ENCODE measurements at places on chromosomes 2 and 18.
A peak's percentile ranks its signal among the peaks of the same experiment; 100 is the strongest.

DNA sequence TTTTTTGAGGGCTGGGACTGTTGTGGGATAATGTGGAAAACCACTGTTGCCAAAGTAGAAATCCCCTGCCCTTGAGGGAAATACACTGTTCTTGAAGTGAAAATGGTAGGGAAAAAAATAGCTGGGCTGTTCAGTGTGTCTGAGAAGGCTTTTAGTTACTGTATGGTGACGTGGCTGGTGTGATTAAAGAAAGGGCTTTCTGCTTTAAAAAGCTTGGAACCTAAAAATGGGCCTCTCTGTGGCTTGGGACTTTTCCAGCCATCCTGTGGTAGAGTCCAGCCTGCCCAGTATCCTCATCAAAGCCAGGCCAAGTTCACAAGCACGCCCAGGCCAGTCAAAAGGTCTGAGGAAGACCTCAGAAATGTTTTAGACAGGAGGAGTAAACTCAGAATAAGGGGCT lies 6.8 kb downstream of the MGAT5 start:
- peak; percentile 82 for DNase-seq

DNA sequence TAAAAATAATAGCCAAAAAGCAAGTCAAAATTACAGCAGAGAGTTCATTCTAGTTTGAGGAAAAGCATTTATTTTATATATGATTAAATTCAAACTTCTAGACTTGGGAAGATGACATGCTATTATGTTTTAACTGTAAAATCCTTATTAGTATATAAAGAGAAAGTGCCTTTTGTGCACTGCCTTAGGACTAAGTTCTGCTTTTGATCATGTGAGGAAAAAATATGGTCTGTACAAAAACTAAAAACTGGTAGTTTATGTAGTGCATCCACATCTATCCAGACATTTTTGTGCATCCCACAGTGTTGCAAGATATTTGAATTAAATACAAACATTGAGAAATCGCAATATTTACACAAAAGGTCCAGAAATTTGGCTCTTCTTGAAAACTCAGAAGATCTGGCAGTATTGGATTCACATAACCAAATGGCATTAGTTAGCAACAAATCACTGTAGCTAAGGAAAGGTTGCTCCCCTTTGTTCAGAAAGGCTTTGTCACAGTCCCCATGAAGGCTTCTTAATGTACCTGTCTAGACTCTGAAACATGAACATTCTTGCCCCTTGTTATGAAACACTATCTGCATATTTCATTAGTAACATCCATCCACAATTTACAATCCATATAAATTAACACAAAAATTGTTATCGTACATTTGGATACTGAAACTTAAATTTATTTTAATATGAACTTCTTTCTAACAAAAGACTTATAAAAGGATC lies 2.2 kb downstream of the MMADHC start:
- no peak for DNase-seq

GRCh38 chr18:55346961-55347740 lies 240.8 kb downstream of the TCF4 start:
- DNase-seq, result no peak

DNA sequence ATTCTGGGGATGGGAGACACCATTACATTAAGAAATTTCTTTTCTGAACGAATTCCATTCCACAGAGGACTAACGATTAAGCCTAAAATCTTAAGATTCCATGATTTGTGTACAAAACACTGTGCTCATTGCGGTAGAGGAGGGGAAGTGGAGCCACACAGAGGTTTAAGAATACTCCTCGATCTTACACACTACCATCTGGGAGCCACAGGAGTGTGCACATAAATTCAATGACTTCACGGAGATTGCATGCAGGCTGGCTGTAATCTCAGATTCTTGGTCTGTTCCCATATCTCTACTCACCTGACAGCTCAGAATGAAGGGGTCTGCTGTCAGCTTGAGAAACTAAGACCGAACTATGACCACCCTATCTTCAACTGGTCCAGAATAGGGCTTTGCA lies 762 bp downstream of the VPS4B start:
- no peak for DNase-seq

- no peak for DNase-seq
These were observed 128.5 kb upstream of the COL3A1 start for GRCh38 chr2:188845692-188846091.

- no peak for DNase-seq
These were observed 491.4 kb upstream of the CRIM1 start for GRCh38 chr2:35864141-35864540.

DNA sequence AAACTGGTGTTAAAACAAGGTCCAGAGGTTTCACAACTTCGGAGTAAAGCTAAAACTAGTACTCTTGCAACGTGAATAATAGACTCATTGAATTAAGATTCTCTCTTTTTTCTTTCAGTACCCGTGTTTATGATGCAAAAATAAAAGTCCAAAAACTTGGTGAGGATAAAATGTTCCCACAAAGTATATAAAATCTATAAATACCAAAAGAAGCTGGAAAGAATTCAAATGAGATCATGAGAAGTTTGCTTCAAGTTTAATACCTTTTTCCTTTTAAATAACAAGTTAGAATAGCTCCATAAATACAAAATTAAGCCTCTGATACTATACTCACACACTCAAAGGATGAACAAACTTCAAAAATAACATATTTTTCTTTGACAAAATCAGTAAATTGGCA lies 34.0 kb downstream of the METTL4 start:
- DNase-seq, result no peak

DNA sequence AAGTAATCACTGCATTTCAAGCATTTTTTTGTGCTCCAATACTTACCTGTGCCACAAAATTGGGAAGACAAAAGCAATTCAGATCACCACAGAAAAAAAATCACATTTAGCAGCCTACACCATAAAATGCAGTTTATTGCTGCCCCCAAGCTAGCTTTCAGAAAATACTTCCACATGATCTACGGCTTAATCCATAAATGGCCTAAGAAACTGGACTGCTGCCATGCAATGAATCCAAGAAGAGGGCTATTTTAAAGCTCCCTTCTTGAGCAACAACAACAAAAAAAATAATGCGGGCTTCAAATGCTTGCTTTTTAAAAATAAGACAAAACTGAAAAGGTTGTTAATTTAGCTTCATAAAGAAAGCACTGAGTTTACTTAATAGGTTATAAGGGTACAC lies 272.3 kb downstream of the RAD51AP2 start:
- DNase-seq, result no peak

GRCh38 chr2:155218292-155218924 lies 519.9 kb downstream of the KCNJ3 start:
- DNase-seq, result no peak

DNA sequence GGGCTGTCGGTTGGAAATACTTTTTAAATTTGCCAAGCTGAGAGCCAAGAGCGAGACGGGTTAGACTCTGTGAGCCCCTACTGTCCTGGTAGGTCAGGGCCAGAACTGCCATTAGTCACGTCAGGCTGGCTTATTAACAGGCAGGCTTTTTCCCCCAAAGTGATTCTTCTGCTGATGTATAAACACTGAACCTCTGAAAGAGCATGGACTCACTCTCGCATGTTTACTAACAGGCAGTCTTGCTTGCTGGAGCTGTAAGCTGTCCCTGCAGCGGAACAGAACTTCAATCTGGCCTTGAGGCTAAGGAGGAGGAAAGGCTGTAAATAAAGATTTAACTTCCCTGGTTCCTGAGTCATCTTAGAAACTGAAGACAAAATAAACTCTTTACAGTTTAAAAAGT lies 288.4 kb downstream of the PIEZO2 start:
- peak; percentile 16 for DNase-seq

Data from AG08396 (cell line).